ENCODE measurements at places on chromosomes 2 and 18.

- no peak for DNase-seq
Measured at GRCh38 chr2:120826716-120827410, 91.2 kb downstream of the GLI2 start.

DNA sequence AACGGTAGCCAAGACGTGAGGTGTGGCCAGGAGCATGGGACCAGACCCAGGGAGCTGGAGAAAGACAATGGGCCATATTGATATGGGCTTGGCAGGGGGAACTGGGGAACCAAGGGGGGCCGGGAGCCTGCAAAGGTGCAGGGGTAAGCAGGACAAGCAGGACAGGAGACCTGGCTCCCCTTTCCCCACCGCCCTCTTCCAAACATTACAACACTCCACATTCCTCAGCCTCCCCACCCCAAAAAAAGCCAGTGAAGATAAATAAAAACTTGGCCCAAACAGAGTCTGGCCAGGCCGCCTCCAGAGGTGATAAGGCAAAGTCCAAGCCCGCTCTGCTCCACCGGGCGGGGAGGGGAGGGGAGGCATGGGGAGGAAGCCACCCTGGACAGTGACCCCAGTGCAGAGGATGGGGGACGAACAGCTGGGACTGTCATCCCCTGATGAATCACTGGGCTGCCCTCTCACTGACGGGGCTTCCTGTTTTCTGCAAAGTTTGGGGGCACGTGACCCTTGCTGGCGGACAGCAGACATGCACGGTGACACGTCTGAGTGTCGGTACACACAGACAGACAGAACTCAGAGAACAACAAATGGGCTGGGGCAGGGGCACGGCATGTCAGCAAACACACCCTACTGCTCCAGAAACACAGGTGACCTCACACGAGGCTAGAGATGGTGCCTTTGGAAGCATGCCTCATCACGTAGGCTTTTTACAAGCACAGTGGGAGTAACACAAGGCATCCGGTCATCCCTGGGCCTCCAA lies 100.2 kb downstream of the TNS1 start:
- DNase-seq = no peak

GRCh38 chr2:104863468-104864279 lies 9.8 kb downstream of the POU3F3 start:
- DNase-seq = no peak

DNA sequence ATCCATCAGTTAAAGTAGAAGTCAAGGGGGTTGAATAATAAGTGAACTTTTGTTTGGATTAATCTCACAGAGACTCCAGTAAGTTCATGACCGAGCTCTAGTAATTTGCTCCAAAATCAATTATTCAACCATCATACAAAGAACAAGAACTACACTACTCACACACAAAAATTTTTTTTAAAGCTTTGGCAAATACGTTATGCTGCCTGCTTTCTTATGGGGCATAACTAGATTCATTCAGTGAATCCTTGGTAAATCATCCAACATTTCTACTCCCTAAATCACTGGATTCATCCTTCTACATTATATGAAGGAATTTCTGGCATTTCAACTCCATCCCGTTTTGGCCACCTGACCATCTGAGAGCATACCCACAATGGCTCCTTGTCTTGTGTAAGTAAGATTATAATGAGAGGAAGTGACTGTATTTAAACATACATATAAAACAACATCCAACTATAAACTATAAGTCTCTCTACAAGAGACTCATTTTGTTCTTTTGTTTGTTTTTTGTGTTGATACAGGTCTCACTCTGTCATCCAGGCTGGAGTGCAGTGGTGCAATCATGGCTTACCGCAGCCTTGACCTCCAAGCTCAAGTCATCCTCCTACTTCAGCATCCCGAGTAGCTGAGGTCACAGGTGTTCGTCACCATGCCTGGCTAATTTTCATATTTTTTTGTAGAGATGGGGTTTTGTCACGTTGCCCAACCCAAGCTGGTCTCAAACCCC lies 144.2 kb upstream of the LRRTM4 start:
- no peak for DNase-seq

DNA sequence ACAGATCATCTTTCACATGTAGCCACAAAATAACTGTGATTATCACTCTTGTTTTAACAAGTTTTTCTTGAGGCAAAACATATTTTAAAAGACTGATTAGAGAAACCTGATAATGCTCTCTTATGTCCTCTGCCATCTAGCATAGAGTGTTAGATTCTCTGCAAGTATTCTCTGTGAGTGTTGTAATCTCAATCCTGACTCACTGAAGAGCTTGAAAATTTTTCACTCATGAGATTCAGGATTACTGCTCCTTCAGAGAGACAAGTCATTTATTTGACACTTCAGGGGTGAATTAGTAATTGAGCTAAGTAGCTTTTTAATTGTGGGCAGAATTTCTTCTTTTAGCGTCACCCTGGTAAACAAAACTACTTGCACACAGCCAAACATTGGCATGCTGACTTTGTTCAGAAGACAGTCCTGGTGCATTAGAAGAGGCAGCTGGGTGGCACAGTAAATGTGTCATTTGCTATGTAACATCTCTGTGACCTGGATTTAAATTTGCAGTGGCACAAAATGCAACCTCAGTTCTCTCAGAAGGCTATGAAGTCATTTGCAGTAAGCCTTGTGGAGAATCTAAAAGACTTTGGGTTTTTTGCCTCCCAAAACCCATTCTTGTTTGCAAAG lies 172.9 kb downstream of the LRP1B start:
- DNase-seq = no peak
